Fibroblast of the aortic adventitia (primary cell): ENCODE measurements at places on chromosomes 2 and 18. TPM values are rescaled to one million over a fixed set of nuclear protein-coding genes. Genes with fewer than 3 reads are reported as not detected.

RTKN gene
- total RNA-seq = 12.0 and 15.7 TPM in 2 replicates

TRIM43 gene
- not detected in 2 replicates for total RNA-seq

PFN4 gene
- 0.45 and 1.7 TPM in 2 replicates for total RNA-seq

CUL3 gene
- 75.7 and 192 TPM in 2 replicates for total RNA-seq

NAT8 gene
- total RNA-seq = not detected in 2 replicates

ACADL gene
- 0.63 and 4.5 TPM in 2 replicates for total RNA-seq

FSIP2 gene
- total RNA-seq = 0.98 and 1.6 TPM in 2 replicates

RAD51AP2 gene
- 0.09 TPM in 1 of 2 replicates, not detected in the other for total RNA-seq

REEP1 gene
- total RNA-seq = 0.27 TPM in 1 of 2 replicates, not detected in the other
